ENCODE measurements at places on chromosomes 2 and 18.

GRCh38 chr18:9612215-9612830 lies 2.0 kb downstream of the PPP4R1 start:
- DNase-seq = peak; percentile 70

DNA sequence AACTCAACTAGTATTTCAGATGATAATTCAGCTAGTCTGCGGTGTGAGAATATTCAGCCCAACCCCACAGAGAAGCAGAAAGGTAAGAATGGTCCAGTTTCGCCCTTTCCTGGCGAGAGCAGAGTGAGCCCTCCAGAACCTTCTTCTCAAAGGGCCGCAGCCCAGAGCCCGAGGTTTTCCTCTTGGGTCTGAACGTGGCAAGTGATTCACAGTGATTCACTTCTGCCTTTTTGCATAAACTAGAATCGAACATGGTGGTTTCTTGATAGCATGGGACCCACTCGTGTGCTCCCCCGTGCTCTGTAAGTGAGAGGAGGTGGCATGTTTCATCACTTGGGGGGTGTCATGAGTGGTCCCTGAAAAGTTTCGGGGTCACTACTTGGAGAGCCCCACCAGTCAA lies 24.2 kb downstream of the TRAF3IP1 start:
- DNase-seq = no peak

- DNase-seq = no peak
These were observed 125.0 kb upstream of the ARHGAP28 start for GRCh38 chr18:6604573-6604941.

DNA sequence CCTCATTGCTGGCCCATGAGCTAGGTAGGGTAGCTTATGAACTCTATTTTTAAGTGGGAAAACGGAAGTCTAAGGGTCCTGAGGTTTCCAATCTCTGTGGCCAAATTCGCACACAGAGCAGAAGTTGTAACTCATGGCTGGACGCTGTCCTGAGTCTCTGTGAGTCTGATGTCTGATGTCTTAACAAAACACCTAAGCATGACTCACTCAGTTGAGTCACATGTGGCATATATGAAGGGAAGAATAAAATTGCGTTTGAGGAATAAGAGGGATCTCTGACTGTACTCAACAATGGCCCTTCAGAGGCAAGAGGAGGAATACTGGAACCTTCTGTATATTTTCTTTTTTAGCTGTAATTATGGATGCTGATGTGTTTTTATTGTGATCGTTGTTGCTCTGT lies 569.7 kb downstream of the RIT2 start:
- no peak for DNase-seq

DNA sequence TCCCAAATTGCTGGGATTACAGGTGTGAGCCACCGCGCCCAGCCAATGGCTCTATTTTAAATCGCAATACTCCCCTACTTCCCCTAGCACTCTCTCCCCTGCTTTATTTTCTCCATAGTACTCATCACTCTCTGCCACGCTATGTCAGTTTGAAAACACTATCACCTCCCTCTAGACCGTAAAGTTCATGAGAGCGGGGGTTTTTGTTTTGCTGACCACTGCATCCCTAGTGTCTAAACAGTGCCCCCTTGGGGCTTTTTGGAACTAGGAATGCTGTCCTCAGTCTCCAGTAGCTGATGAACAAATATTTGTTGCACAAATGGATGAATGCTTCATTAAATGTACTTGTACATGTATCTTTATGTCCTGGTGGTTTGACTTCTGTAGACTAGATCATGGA lies 44.1 kb downstream of the ATOH8 start:
- DNase-seq = peak; percentile 4

- DNase-seq = no peak
These were observed 198.5 kb downstream of the UBE2E3 start for GRCh38 chr2:181178823-181179412.

- DNase-seq = no peak
These were observed 42.6 kb downstream of the MAPK4 start for GRCh38 chr18:50602466-50602865.

All from NCI-H510A treated with DMSO at 0.1 percent for 48 hours (cell line).